ENCODE measurements at places on chromosomes 3 and 15. TPM values are rescaled to one million over a fixed set of nuclear protein-coding genes. Genes with fewer than 3 reads are reported as not detected.

QARS1 gene
- 279 TPM for total RNA-seq

TMEM44 gene
- total RNA-seq, result 16.2 TPM

ELL3 gene
- total RNA-seq, result 1.3 TPM

SNTN gene
- not detected for total RNA-seq

CMTM8 gene
- total RNA-seq, result 7.5 TPM

GATM gene
- total RNA-seq, result 8.7 TPM

FGF12 gene
- total RNA-seq, result 3.2 TPM

AGBL1 gene
- not detected for total RNA-seq

ARHGEF26 gene
- 2.5 TPM for total RNA-seq

KCNMB2 gene
- total RNA-seq, result 3.6 TPM

CCDC39 gene
- 0.07 TPM for total RNA-seq

SCN11A gene
- total RNA-seq, result 0.27 TPM

C2CD4B gene
- total RNA-seq, result 1.2 TPM

HRG gene
- total RNA-seq, result 0.13 TPM

RGMA gene
- 1.0 TPM for total RNA-seq

CPB1 gene
- total RNA-seq, result not detected

ZNF80 gene
- not detected for total RNA-seq

IL17RB gene
- 0.27 TPM for total RNA-seq

EIF2A gene
- total RNA-seq, result 149 TPM

ESYT3 gene
- 3.5 TPM for total RNA-seq

EPHB1 gene
- 10.8 TPM for total RNA-seq

P2RY14 gene
- not detected for total RNA-seq

GMPS gene
- total RNA-seq, result 33.7 TPM

KBTBD12 gene
- total RNA-seq, result 0.08 TPM

DAZL gene
- not detected for total RNA-seq

LYZL4 gene
- total RNA-seq, result not detected

SLC30A4 gene
- 4.2 TPM for total RNA-seq

GP9 gene
- total RNA-seq, result not detected

COL8A1 gene
- 24.4 TPM for total RNA-seq

SEMA3G gene
- total RNA-seq, result 0.21 TPM

NUP210 gene
- total RNA-seq, result 43.3 TPM

ITIH4 gene
- total RNA-seq, result 0.13 TPM

All from kidney epithelial cell (primary cell).